ENCODE measurements at places on chromosomes 6 and 20.
A peak's percentile ranks its signal among the peaks of the same experiment; 100 is the strongest.

- no peak for DNase-seq
Measured at GRCh38 chr20:57566803-57567459, 6.0 kb downstream of the PCK1 start.

DNA sequence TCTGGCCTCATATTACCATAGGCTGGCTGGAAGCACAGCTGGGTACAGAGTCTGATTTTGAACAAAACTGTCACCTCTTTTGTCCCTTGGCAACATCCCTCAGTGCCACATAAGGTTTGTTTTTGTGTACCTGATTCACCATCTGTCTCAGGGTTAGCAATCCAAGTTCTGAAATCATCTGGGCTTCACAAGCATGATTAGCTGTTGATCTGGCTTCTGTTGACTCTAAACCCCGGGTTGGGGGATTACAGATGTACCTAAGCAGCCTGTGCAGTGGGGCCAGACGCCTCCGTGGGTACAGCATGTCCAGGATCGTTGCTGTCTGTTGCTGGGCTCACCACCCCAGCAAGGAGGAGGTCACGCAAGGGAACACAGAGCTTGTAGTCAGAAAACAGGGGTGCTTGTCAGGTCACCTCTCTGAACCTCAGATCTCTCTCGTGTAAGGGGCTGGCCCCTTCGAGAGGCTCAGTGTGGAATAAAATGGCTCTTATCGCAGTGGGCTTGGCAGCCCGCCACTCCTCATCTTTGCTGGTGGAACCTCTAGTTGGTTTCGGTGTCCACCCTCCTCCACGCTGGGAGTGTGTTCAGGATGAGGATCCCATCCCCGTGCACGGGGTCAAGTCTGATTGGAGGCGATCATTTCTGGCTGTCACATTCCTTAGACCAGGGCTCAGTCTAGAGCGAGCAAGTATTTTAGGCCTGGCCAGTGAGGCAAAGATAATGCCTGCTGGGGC is 39.2 kb upstream of the ZNF831 start:
- DNase-seq, result no peak

DNA sequence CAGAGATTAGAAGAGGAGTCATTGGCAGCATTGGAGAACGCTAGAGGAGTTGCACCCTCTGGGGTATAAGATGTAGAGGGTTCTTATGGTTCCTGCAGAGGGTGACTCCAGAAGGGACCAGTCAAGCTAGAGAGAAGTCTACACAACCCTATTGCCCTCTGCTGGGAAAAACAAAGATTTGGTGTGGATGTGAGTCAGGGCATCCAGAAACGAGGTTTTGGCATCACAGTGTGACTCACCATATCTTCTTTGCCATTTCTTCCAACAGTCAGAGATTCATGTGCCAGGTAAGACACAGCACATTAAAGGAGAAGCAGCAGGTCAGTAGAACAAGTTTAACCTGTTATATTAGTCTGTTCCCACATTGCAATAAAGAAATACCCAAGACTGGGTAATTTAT is 598.8 kb downstream of the MAFB start:
- peak; percentile 30 for DNase-seq

GRCh38 chr6:139800837-139801236 is 426.4 kb upstream of the CITED2 start:
- DNase-seq, result no peak

DNA sequence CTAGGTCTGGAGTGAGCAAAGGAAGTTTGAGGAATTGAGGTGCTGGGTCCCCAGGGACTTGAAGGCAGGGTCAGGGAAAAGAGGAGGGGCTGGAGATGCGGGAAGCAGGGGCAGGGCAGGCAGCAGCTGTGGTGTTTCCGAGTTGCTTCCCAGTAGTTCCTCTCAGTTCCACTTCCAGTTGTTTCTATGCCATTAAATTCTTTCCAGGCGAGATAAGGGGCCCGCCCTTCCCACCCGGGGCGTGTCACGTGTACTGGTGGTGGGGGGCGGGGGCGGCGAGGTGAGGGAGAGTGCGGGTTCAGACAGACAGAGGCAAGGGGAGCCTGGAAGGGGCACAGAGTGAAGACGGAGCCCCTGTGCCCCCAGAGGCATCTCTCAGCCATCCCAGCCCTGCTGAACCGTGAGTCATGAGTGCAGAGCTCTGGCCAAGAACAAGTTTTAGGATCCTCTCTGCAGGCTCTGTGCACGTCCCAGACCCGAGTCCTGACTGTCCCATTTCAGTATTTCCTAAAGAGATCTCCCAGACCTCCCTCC is 977 bp downstream of the TNXB start:
- DNase-seq, result peak; percentile 84

DNA sequence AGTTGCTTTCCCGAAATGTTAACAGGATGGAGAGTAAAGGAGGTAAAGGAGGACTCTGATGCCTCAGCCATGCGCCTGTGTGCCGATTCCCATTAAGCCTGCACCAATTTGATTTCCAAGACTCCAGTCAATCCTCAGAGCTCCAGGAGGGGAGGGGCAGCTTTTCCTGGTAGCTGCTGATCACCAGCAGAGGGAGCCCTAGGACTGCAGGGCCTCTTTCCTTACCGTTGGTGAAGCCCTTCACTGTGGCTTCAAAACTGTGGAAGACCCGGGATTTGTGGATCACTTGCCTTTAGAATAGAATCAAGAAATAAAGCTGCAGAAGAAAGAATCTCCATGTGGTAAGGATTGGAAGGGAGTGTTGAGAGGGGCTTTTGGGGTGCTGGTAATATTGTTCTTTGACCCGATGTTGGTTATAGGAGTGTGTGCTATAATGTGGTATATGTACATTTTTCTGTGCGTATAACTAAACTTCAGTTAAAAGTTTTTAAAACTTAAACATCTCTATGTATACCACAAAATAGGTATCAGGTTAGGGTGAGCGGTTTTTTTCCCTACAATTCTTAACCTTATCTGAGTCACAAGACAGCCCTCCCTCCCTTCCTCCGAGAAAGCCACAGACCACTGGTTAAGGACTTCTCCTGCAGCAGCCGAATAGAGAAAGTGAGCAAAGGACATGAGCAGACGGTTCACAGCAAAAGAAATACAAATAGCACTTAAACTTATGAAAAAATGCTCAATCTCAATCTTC is 6.9 kb upstream of the OSER1 start:
- peak; percentile 80 for DNase-seq

Data from GM23248 (cell line).